Activated T-cell treated with anti-CD3 and anti-CD28 coated beads, Interleukin-2, amount 50 U/mL, for 1 hour (primary cell): ENCODE measurements at places on chromosomes 7 and 10.

- no peak for DNase-seq
Measured at GRCh38 chr10:34235164-34235832, 579.8 kb downstream of the PARD3 start.

DNA sequence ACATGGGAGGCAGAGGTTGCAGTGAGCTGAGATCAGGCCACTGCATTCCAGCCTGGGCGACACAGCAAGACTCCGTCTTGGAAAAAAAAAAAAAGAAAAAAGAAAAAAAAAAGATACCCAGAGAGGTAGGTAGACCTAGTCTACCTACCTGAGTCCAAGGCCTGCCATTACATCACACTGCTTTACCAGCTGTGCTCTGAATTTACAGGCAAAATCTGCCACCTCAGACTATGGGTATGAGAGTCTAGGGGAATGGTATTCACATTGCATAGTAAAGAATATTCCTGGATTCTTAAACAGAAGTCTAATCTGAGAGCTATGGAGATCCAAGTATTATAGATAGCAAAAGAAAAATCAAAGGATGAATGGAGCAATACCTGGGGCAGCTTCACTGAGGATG lies 50.2 kb downstream of the NDUFB2 start:
- DNase-seq: no peak

- DNase-seq: no peak
Measured at GRCh38 chr7:116691664-116692063, 19.7 kb downstream of the MET start.

- DNase-seq: no peak
Measured at GRCh38 chr7:129617178-129617577, 5.7 kb downstream of the NRF1 start.

- no peak for DNase-seq
Measured at GRCh38 chr10:125466685-125467084, 216.3 kb downstream of the TEX36 start.

DNA sequence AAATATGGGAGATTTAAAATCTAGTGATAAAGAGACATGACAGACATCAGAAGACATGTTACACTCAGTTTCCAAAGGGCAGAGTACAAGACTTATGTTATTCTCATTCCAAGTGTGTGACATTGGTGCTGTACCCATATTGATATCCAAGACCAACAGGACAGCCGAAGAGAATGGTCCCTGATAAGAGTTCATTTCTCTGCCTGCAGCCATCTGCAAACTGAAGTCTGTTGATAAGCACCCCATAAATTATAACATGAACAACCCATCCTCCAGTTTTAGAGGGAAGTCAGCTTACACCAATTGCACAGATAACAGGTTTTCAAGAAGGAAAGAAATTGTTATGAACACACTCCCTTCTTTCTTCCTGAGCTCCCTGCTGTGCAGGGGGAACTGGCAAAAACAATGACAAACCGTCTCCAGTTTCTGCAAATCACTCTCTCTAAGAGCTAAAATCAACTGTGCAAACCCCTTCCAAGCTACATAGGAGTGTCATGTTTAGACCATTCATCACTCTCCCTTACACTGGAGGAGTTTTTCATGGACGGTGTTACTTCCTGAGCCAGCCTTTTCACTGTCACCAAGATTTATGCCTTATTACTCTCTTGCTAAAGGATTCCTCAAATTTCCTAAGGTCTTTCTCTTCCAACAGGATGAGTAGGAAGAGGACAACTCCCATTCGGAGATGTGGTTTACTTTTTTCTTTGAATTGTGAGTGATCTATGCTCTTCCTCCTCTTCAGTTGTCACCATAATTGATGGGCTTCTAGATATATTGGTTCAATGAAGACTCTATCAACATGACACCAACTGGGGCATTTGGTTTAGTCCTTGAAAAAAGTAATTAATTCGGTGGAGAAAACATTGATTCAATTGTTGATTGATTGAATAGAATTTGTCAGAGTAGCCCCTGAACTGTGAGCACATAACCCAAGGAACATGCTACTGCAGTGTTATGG lies 80.3 kb upstream of the FAM171A1 start:
- DNase-seq: no peak

- no peak for DNase-seq
Measured at GRCh38 chr10:521261-522250, 167.9 kb downstream of the DIP2C start.

GRCh38 chr10:3438606-3439005 lies 266.0 kb upstream of the PITRM1 start:
- no peak for DNase-seq

DNA sequence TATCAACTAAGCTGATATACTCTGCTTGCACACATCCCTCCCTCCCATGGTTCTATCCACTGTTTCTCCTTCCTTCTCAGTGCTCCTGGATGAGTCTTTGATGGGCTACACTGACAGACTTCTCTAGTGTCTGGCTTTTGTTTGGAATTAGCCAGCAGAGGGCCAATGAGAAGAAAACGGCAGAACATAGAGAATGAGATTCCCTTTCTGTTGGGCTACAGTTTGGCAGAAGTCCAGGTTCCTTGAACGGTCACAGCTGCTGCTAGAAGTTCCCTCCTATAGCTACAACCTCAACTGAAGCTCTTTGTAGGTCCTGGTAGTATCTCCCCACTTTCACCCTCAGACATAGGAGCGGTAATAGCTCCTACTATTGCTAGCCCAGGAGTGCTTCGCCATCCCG lies 251.1 kb upstream of the LRRN3 start:
- DNase-seq: no peak

DNA sequence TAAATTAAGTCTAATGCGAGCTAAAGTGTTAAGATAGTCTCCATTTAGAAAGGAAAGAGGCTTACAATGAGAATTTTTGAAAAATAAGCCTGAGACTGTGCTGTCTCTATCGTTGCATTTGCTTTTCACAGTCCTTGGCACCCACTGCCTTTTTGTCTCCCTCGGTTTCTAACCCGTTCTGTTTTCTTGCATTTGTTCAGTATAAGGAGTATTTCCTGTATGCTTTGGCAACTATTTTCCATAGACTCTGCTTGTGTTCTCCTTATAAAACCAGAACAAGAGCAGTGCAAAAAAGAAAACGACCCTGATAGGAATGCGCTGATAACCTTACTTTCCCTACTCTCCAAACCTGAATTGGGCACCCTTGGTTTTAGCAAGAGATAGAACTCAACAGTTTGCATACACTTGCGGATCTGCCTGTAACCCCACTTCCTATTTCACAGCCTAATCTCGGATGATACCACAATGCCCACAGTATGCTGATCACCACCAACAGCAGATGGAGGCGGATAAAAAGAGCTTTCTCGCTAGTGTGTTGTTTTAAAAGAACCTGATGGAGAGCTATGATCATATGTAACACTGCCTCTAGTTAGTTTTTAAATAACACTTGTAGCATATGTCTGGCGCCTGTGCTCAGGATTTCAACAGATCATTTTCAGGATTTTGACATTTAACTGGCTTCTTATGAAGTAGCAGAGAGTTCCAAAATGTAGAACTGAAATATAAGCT lies 1.6 kb upstream of the ARHGAP12 start:
- DNase-seq: no peak

- DNase-seq: no peak
Measured at GRCh38 chr7:37196676-37197075, 252.0 kb downstream of the ELMO1 start.

DNA sequence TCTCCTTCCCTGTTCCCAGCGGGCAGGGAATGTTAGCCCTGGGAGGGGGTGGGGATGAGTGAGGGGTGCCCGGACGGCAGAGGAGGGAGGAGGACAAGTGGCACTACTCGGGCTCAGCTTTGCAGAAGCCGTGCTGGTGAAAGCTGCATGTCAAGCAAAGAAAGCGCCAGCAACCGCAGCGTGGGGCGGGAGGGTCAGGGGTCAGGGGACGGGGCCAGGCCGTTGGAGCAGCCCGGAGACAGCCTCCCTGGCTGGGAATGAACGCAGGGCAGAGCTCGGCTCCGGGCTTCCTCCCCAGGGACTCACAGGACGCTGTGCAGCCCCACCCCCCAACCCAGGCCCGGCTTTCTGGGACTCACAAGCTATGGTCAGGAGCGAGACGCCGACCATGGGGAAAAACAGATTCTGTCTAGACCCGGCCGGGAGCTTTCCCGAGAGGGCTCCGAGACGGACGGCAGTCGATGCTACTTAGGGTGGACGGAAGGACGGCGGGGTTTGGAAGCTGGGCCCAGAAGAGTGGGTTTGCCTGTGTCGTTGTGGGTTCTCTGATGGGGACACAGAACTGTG lies 113.4 kb downstream of the VIPR2 start:
- peak; percentile 8 for DNase-seq

GRCh38 chr7:22229148-22229547 lies 127.8 kb downstream of the RAPGEF5 start:
- DNase-seq: no peak

DNA sequence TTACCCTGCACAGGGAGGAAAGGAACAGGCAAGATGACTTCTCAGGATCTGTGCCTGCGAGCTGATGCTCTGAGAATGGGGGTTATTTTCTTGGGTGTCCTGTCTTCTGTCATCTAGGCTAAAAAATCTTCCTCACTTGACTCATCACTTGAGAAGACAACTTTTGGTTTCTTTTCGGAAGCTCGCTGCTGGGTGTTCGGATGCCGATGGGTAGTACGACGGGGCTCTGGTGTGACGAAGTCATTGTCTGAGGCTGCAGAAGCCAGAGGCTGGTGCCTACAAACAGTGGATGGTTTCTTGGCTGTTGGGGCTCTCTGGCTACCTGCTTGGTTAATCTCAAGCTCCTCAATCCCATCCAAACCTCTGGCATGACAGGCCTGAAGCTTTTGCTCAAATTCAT lies 92.2 kb downstream of the NPSR1 start:
- DNase-seq: no peak

GRCh38 chr7:105389088-105389650 lies 448 bp upstream of the SRPK2 start:
- DNase-seq: no peak

- no peak for DNase-seq
Measured at GRCh38 chr10:51696251-51696650, 3.1 kb downstream of the CSTF2T start.

DNA sequence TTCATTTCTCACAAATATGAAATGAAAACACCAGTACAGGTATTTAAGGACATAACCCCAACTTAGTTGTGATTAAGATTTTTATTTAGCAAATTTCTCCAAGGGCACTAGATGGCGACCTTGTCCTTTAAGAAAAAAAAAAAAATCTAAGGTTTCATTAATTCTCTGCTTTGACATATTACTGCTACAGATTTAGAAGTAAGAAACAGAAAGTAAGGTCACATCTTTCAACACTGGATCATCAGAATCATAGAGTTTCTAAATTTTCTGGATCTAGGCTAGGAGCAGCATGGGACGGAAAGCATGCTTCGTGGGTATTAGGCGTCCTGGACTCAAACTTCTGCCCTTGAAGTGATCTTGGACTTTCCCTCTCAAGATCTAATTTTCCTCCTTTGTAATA lies 85.5 kb upstream of the PRKG1 start:
- DNase-seq: no peak

DNA sequence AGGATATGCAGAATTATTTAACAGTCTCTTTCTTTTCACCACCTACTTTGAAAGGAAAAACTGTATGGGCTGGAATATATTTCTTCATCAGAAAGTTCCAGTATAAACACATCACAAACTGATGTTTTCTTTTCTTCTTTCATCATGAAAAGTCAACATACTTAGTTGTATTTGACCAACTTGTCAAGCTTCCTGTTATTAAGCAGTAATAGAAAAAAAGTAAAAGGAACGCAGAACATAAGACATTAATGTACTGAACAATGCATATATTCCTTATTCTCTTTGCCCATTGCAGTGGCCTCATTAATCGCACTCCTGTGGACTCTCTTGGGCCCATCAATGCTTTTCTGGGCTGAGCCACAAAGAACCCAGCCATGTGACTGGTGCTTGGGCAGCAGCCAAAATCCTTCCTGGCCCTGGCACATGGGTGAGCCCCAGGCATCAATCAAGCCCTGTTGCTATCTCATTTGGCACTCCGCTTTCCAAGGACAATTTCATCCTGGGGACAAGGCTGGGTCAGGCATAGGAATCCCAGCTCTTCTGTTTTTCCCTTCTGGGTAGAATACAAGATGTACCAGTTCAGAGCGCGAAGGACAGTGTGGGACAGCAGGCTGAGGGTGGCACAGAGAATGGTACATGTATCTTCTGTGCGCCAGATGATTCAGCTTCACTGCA lies 42.3 kb downstream of the RHOBTB1 start:
- no peak for DNase-seq

DNA sequence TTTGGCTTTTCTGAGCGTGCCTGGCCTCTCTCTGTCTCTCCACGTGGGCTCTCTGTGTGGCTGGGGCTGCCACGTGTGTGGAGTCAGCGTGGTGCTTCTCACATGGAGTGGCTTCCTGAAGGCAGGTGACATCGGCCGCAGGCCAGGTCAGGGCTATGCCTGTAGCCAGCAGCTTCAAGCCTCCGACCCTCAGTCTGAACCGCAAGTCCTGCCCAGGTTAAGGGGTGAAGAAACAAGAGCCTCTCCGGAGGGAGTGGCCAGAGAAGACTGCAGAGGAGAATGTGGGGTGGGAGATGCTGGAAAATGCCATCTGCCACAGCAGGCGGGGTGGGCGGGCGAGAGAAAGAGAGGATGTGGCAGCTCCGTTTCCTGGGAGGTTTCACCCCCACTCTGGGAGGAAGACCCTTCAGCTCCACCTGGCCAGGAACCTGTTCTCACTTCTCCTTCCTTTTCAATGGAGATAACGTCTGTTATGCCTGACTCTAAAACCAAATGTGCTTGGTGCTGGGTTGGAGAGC lies 14.3 kb upstream of the VIPR2 start:
- DNase-seq: no peak

DNA sequence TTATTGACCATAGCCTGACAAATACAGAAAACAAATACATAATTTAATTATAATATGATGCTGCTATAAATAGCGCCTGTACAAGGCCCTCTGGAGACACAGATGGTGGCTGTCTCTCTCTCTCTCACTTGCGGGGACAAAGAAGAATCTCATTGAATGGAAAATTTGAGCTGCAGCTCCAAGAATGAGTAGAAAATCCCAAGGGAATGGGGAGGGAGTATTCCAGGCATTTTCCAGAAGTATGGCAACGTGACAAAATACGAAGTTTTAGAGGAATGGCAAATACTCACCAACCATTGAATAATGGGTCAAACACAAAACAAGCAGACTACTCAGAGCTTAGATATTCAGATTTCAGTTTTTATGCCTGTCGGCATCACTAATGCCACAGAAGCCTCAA lies 179.9 kb downstream of the NRP1 start:
- DNase-seq: no peak

DNA sequence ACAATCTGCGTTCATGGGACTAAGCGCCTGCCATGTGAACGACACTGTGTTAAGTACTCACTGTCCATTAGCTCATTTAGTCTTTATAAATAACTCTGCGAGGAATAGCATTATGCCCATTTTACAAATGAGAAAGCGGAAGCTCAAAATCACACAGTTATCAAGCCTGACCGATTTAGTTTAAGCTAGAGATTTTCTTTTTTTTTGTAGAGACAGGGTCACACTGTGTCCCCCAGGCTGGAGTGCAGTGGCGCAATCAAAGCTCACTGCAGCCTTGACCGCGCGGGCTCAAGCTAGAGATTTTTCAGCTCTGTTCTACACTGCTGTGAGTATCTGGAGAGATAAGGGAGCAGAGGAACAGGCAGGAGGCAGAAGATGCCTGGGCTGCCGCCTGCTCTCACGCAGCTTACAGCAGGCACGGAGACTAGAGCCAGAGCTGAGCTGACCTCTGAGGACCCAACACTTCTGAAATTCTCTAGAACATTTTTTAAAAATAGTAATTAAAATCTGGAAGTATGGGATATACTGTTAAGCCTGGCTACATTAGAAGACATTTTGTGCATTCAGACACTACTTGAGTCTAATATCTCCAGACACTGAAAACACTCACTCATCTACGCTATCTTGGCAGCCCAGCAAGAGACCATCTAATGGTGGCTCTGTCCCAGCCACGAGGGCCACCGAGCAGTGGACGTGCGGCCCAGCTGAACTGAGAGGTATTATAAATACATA lies 38.7 kb downstream of the GNA12 start:
- no peak for DNase-seq

- no peak for DNase-seq
Measured at GRCh38 chr10:13669182-13669855, 82.6 kb downstream of the PRPF18 start.
